ENCODE measurements at places on chromosomes 5 and 9.

DNA sequence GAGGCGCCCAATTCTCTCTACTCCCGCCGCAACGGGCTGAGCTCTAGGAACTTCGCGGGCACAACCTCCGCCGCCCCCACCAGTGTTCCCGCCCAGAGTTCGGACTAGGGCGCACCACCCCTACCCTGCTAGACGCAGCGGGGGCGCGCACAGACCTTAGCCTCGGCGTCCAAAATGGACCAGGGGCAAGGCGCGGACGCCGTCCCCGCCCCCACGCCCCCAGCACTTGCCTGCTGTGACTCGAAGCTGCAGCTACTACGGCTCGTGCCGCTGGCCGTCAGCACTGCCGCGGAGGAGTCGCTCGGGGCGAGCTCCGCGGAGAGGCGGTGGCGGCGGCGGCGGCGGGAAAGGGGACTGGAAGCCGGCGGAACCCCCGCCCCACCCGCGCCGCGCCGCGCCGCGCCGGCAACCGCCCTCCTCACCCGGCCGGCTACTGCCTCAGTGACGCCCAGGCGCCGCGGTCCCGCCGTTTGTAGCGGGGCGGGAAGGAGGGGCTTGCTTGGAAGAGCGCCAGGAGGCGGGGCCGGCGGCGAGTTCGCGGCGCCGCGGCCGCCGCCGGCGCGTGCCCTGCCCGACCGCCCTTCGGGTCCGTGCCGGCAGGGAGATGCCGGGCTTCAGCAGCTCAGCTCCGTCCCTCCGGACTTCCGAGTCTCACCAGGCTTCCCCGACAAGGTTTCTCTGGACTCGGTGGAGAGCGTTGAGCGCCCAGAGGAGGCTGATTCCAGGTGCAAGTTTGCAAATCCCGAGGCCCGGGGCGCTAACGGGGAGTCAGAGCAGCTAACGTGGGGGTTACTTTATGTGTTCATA lies 4.5 kb downstream of the ELAVL2 start:
- DNase-seq: peak; percentile 61

DNA sequence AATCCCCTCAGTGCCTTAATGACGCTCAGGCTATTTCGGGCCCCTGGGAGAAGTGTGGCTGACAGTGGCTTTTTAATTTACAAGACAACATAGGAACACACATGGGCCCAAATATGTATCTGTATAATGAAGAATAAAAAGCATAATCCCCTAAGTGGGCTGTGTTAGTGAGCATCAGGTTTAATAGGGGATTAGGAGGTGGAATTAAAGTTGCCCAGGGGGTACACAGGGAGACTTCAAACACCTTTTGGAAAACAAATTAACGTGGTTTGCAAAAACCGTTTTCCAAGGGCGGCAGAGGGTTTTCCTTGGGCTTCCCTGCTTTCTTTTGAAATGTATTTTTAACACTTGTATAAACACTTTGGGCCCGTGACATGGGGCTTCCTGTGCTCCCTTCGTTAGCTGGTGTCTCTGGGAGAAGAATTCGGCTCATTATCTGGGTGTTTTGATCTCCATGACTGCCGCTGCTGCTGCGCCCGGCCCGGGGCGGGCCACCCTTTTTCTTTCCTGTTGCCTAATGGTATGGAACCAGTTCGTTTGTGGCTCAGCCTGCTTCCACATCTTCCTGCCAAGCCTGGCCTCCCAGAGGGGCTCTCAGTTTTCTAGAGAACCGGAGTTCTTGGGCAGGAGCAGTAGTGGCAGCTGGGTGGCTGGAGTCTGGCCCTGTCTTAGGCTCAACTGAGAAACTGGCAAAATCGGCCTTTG lies 173.0 kb downstream of the MACROH2A1 start:
- DNase-seq: no peak

DNA sequence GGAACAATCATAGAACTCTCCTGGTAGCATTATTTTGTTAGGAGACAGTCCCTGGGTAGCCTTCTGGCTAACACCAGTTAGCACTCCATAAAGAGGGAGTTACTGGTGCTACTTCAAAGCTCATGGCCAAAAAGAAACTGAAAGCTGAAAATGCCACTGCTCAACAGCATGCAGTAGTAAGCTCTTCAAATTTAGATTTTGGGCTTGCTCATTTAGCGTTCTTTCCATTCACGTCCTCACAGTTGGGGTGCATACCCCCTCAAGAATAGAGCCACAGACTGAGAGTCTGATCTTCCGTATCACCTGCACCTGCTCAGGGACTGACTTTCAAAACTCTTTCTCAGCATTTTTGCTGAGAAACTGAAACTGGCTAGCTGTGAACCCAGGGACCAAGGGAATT lies 24.7 kb downstream of the NTRK2 start:
- no peak for DNase-seq

- DNase-seq: no peak
Observed at GRCh38 chr9:129613520-129614175, 7.3 kb downstream of the C9orf50 start.

- DNase-seq: no peak
Observed at GRCh38 chr9:135883410-135884089, 23.8 kb downstream of the CAMSAP1 start.

All from T1000 (cell line).